D341Med (cell line): ENCODE measurements at places on chromosomes 1 and 21.
A peak's percentile ranks its signal among the peaks of the same experiment; 100 is the strongest.

- no peak for DNase-seq
These were observed 508.6 kb downstream of the PTPRU start for GRCh38 chr1:29744684-29745490.

- no peak for DNase-seq
These were observed 1512.0 kb upstream of the PRMT6 start for GRCh38 chr1:105544475-105544874.

DNA sequence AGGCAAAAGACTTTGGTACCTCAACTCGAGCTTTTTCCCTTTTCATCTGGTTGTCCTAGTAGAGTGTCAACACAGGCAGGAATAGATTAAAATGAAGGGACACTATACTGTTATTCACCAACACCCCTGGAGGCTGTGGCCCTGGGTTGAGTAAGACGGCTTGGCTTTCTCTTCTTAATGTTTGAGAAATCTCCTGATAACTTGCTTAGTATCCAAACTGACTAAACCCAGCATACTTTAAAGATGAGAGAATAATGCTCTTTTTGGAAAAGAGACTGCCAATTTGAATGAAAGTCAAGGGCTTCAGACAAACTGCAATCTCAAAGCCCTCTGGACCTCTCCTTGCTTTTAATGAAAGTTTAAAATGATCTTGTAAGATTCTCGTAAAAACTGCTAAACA lies 2.6 kb upstream of the SLC30A1 start:
- DNase-seq, result no peak

DNA sequence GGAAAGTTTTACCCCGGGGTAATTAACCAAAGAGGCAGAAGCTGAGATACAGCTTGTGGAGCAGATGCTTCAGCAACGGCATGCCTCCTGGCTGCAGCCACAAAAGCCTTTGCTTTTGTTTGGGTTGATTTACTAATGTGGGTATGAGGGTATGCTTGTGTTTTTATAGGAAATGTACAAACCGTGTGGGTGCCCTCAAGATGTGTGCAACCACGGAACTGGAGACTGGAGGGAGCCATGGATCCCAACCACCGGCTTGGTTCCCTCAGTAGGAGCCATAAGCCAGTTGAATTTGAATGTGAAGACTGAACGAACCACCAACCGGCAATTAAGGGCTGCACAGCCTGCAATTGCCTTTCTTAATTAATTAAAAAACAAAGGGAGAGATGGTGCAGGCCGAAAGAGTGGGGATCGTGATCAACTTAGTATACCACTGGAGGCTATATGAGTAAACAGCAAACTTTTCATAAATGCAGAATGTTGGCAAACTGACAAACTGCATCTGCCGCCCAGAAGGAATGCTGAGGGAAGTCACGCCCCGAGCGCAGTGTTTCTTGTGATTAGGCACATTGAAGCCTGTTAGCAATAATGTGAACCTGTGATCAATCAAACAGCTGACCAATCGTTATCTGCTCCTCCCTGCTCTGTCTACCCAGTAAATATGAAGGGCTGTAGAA lies 104.1 kb downstream of the DISP1 start:
- no peak for DNase-seq

DNA sequence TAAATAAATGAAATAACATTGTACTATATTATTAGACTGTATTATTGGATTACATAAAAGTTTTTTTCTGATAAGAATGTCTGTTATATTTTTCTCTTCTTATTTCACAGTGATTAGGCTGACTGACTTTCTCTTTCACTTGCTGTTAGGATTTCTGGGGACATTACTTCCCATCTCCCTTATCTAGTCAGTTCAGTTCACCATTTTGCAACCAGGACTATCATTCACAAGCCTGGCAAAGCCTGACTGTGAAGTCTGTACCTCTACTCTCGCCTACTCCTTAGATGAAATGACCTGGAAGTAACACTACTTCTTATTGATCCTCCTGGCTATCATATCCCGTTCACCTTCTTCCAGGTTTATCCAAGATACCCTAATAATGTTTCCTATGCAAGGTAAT lies 676.6 kb downstream of the USP25 start:
- no peak for DNase-seq

DNA sequence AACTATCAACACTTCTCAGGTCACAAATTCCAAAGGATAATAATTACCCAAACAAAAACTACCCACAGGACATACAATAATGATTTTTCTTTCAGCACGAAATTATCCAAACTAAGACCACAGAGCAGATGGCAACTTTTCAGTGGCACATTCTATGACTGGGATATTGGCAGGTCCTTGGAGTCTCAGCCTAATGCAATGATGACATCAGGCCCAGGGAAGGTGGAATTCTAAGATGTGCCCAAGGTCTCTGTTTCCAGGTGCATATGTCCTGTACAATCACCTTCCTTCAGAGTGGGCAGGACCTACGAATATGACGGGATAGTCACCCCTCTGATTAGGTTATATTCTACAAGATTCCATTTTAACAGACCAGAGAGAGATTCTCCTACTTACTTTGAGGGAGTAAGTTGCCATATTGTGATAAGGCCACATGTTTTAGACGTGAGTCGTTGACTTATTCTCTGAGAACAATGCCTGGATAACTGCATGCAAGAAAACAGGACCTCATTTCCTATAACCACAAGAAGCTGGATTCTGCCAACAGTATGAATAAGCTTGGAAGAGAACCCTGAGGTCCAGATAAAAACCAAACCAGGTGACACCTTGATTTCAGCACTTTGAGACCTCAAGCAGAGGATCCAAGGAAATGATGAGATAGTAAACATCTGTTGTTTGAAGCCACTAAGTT lies 69.9 kb downstream of the ZC3H11B start:
- no peak for DNase-seq

DNA sequence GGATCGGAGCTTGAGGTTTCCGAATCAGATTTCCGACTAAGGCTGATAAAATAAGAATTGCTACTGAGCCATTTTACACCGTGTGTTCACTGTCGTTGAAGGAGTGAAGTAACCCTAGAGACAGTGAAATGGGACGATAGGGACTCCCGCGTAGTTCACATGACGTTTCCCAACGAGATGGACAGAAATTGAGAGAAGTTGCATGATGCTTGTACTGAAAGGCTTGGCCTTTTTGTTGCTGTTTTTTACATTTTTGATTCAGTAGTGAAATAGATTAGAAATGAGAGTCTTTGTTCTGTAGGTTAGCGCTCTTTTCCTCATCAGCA lies 1.2 kb downstream of the KHDRBS1 start:
- DNase-seq, result no peak

GRCh38 chr1:4169991-4170390 lies 269.9 kb upstream of the C1orf174 start:
- DNase-seq, result peak; percentile 8

GRCh38 chr1:56340977-56341376 lies 238.4 kb downstream of the PLPP3 start:
- no peak for DNase-seq

DNA sequence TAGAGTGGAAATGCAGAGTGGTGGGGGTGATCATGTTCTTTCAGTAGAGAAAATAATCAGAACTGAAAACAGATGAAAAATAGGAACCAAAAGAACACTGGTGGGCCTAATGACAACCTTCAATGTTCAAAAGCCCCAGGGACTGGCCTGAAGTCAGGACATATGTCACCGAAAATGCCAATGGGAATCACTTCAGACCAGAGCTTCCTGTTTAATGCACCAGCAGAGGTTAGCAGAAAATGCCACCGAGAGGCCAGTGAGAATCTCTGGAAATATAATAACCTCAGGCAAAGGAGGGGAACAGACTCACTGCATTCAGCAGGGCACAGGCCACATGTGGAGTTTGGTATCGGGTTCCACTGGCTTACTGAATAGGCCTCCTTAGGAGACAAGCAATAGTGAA lies 15.9 kb upstream of the CD58 start:
- no peak for DNase-seq

DNA sequence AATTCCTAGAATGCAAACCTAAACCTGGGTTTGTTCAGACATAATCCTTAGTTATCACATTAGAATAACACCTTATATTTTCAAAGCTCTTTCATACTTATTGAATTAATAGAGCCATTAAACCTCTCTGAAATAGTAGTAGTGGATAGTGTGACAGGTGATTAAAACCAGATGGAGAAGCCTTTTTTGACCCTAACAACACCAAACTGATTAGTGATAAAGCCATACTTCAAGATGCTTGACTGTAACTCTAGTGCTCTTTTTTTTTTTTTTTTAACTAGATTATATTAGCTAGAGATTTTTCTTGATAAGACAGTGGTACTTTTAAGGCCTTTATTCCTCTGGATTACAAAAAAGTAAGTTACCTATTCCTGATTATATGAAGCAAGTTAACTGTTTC lies 190.1 kb downstream of the ST6GALNAC3 start:
- DNase-seq, result no peak

- DNase-seq, result no peak
These were observed 19.3 kb downstream of the AHCYL1 start for GRCh38 chr1:110003747-110004428.

- no peak for DNase-seq
These were observed 32.0 kb downstream of the MTF2 start for GRCh38 chr1:93111065-93111464.

DNA sequence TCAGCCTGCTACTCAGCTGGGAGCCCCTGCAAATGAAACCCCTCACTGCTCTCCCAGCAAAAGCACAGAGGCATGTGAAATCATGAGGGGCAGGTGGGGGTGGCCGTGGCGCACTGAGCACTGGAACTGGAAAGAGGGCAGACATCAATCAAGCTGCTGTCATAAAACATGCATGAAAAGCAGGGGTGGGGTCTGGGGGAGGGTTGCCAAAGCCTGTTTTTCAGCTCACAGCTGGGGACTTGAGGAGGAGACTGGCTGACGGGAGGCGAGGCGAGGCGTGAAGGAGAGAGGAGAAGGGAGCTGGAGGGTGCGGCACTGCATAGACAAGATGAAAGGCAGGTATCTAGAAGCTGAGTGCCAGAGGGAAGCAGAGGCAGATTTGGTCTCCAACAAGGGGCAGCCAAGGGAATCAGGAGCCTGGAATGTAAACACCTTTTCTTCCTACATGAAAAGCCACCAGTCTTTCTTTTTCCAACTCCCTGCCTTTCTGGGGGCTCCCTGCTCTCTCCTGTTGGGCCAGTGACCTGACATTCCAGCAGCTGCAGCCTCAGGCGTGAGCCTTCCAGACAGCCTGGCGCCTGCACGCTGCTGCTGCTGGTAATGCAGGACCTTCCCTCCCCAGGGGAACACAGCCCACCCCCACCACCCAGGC lies 87.0 kb downstream of the NMNAT2 start:
- no peak for DNase-seq

- no peak for DNase-seq
These were observed 29.4 kb upstream of the PEX10 start for GRCh38 chr1:2441746-2442145.

DNA sequence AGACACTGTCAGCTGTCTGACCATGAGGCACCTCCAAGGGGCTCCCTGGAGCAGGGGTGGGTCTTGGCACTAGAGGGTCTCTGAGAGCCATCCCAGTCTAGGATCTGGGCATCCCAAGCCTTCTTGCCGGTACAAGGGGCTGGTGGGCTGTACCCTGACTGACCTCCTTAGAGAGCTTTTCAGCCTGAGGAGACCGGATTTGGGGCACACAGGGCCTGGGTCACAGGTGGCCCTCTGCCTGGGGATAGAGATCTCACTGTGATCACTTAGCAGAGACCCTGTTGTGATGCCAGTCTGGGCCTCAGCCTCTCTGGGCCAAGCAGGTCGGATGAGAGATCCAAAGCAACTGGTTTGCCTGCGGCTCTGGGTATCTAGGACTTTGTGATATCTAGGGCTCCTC lies 227.2 kb downstream of the TRABD2B start:
- no peak for DNase-seq

DNA sequence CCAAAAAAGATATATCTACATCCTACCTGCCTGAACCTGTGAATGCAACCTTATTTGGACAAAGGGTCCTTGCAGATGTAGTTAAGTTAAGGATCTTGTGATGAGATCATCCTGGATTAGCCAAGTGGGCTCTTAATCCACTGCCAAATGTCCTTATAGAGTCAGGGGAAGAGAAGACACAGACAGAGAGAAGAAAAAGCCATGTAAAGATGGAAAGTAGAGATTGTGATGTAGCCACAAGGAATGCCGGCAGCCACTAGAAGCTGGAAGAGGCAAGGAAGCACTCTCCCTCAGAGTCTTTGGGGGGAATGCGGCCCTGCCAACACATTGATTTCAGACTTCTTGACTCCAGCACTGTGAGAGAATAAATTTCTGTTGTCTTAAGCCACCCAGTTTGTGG lies 16.2 kb downstream of the HSD11B1 start:
- DNase-seq, result no peak

- DNase-seq, result no peak
These were observed 125.8 kb downstream of the CTH start for GRCh38 chr1:70536708-70537366.

DNA sequence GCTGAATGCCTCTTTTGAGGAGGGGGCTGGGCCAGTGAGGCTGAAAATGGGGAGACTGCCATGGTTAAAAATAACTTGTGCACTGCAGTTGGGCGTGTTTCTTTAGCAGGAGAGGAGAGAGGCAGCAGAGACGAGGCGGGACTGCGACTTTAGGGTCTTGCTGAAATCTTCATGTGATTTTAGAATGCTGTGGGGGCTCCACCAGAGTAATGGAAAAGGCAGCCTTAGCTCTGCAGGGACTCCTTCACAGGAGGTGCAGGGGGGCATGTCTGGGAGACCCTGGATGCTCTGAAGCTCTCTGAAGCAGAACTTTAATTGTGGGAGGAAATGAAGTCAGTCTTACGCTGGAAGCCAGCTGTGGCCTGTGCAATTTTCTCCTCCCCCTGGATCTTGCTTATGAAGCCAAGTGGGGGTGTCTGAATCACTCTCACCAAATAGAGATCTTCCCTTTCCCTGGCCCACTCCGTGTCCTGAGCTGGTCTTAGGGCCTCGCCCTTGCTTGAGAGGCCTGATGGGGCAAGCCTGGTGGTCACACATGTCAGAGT lies 60.8 kb downstream of the NDUFS5 start:
- no peak for DNase-seq
